ENCODE measurements at places on chromosomes 3 and 15.
A peak's percentile ranks its signal among the peaks of the same experiment; 100 is the strongest.

- no peak for DNase-seq
Measured at GRCh38 chr3:66561367-66561766, 60.5 kb upstream of the LRIG1 start.

DNA sequence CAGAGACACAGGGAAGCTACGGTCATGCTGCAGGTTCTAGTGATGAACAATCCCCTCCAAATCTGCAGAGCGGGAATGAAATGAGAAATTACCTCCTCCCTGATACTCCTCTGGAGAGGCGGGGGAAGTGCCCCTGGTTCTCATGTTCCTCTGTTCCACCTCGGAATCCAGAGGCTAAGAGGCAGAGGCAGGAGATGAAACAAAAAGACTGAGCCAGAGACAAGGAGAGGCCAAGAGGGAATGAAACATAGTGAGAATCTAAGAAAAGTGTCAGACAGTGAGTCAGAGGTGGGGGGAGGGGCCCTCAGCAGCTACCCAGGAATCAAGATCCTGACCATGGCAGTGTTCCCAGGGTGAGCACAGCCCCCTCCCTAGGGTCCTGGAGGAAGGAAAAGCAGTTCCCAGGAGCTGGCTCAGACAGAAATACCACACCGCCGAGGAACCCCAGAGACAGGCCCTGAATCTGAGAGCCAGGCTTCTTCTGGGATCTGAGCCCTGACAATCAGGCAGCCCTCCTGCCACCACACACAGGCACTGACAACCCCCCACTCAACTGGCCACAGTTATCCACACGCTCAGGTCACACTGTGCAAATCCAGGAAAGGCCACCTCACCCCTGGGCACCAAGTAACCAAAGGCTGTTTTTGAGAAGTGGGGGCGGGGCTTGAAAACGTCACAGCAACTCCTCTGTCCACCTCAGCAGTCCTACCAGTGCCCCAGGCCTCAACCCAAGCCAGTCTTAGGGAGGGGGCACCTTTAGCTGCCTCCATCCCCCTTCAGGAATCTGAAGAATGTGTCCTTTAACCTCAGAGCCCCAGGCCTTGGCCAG lies 2.4 kb downstream of the CSRNP1 start:
- DNase-seq: peak; percentile 97

DNA sequence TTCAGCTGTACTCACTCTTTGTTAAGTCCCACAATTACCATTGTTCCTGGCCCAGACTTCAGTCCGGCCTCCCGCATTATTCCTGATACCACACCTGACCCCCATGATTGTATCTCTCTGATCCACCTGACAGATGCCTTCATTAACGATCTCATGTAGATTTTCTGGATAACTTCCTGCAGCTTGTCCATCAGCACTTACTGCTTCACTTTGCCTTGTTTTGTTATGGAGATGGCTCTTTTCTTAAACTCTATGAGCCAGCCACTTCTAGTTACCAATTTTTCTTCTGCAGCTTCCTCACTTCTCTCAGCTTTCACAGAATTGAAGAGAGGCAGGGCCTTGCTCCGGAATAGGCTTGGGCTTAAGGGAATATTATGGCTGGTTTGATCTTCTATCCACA lies 1044.2 kb downstream of the PLOD2 start:
- DNase-seq: no peak

- DNase-seq: no peak
Measured at GRCh38 chr3:19030522-19030839, 117.8 kb upstream of the KCNH8 start.

DNA sequence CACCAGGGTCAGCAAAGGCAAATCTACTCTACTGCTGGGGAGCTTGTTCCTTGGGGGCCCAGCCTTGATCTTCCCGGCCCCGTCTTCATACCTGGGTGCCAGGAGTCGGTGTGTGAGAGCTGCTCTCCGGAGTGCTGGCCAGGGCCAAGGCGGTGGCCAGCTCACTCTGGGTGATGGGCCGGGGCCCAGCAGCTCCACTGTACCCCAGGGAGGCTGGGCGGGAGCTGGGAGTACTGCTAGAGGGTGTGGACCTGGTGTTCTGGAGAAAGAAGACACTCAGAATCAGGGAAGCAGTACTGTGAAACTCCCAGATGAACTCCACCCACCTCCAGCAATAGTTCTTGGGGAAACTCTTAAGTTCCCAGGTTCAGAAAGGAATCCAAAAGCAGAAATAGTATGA lies 11.9 kb downstream of the UBL7 start:
- DNase-seq: no peak

GRCh38 chr3:78077842-78078241 lies 1037.9 kb downstream of the ROBO2 start:
- DNase-seq: no peak

All from fibroblast of skin of left quadriceps (primary cell).